ENCODE measurements at places on chromosomes 7 and 10.

GRCh38 chr7:122846591-122846990 is 39.7 kb downstream of the CADPS2 start:
- DNase-seq, result no peak

DNA sequence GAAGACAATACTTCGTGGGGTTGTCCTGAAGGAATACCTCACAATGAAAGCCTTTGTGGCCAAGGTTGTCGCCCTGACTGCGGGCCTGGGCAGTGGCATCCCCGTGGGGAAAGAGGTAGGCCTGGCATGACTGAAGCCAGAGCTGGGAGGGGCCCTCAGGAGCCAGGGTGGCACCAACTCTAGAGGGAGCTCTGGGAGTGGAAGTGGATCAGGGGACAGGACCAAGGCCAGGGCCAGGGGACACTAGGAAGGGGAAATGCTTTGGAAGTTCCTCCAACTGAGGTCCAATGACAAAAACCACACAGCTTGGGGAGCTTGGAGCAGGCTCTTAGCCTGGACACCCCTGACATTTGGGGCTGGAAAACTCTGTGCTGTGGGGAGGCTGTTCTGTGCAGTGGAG is 5.8 kb downstream of the CLCN1 start:
- DNase-seq, result peak; percentile 21

DNA sequence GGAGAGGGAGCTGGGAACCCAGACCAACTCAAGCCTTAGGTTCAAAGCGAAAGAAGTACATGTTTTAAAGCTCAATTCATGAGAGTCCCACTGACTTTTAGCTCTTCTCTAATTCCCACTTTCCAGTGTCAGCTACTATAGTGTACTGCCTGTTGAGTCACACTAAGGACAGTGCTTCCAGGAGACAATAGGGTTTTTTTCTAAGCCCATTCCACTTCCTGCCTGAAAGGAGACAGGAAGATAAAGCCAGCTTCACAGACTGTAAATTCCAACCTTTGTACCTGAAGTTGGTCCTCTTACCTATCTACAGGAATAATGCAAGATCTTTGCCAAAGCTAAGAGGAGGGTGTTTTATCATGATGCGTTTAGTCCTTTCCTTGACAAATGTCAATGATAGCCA is 4.4 kb downstream of the MSRB2 start:
- DNase-seq, result peak; percentile 37

GRCh38 chr7:3250725-3251124 is 50.3 kb upstream of the SDK1 start:
- DNase-seq, result no peak

GRCh38 chr7:117021986-117022385 is 68.7 kb downstream of the ST7 start:
- DNase-seq, result no peak

Data from EH (cell line).